ENCODE measurements at places on chromosomes 2 and 18.
A peak's percentile ranks its signal among the peaks of the same experiment; 100 is the strongest.

DNA sequence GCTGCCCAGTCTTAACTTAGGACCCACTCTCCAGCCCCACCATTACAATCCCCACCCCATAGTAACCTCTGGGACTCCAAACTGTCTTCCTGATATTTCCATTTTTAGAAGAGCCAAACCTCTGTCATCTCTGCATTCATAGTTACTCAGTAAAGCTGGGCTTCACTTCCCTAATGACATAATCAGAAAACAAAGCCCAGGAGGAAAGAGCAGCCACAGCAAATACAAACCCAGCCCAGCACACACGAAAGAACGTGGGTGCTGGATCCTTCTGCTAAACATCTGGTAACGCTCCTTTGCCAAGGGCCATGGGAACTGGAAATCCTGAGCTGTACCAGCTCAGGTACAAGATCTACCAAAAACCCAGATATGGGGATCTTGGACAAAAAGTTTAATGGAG is 36.8 kb upstream of the RIOK3 start:
- DNase-seq, result no peak

DNA sequence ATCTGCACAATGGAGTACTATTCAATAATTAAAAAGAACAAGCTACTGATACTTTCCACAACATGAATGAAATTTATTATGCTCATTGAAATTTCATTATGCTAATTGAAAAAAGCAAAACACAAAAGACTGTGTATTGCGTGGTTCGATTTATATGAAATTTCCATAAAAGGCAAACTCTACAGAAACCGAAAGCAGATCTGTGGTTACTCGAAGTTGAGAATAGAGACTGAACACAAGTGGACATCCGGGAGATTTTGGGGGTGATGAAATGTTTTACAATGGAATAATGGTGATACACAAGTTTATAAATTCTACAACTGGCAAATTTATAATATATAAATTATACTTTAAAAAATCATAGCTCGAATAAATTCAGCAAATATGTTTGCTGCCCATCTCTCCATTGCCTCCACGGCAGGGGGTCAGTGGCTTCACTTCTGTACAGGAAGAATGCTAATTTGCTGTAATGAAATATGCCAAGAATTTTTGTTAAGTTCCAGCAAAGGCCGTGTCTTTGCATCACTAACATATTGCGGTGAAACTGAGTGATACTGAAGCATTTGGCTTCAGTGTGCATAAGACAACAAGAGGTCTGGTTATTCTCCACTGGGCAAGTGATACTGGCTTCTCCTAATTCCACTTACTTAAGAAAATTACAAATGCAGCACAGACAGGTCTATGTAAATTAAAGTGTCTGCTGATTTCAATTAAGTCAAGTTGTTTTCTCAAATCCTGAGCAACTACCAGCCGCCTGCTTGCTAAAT is 96.7 kb downstream of the TMEM163 start:
- DNase-seq, result no peak

DNA sequence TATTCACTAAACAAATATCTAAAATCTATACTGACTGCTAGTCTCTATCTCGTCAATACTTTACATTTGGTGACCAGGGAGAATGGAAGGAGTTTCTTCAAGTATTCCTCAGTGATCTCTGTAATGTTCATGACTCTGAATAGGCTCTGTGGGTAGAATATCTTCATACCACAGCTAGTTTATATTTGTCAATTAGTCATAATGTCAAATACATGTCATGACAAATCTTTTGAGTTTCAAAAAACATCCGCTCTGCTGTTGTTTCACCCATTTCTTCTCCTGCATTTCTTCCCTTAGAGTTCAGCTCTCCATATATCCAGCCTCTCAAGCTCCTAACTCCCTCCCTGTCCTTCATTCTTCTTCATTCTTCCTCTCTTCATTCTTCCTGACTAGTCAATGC is 206.5 kb upstream of the FANCL start:
- DNase-seq, result no peak

GRCh38 chr2:147525819-147526489 is 318.9 kb upstream of the ACVR2A start:
- no peak for DNase-seq

DNA sequence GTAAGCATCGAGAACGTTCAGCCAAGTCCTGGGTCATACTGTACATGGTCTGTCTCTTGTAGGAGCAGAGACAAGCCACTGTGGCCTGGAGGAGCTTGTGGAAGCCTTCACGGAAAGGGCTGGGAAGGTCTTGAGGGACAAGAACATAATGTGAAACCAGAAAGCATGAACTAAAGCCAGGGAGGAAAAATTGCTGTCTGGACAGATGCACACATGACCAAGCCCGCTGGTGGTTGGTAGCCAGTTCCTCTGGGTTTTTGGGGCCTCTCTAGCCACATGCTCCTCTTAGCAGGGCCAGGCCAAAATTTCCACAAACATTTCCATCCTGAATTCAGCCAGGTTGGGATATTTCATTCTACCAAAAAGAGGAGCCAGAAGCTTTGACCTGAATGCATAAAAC is 196.2 kb upstream of the SIX2 start:
- DNase-seq, result no peak

DNA sequence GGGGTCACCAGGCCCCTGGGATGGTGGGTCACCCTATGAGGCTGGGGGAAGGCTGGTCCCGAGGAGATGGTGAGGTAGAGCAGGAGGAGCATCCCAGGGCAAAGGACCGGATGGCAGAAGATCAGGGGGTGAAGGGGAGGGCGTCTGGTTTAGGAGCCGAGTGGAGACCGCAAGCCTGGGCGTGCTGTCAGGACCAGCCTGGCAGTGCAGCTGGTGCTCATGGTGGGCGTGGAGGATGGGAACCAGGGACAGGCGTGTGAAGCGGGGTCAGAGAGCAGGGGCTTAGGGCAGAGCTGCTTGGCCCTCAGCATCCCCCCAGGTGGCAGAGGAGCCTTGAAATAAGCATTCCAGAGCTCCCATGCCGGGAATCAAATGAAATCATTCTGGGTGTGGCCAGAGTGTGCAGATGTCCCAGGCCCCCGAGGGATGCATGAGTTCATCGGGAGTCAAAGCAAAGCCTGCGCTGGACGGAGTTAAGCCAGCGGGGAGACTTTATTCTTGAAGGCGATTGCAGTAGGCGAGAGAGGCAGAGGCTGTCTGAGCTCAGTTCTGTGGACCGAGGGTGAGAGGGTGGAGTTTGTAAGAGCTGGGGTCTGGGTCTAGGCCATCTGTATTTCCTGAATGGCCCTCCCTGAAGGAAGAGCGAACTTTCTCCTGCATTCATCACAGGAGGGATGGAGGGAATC is 33.1 kb upstream of the MBP start:
- no peak for DNase-seq

GRCh38 chr2:196277002-196277401 is 105.6 kb upstream of the STK17B start:
- DNase-seq, result no peak

DNA sequence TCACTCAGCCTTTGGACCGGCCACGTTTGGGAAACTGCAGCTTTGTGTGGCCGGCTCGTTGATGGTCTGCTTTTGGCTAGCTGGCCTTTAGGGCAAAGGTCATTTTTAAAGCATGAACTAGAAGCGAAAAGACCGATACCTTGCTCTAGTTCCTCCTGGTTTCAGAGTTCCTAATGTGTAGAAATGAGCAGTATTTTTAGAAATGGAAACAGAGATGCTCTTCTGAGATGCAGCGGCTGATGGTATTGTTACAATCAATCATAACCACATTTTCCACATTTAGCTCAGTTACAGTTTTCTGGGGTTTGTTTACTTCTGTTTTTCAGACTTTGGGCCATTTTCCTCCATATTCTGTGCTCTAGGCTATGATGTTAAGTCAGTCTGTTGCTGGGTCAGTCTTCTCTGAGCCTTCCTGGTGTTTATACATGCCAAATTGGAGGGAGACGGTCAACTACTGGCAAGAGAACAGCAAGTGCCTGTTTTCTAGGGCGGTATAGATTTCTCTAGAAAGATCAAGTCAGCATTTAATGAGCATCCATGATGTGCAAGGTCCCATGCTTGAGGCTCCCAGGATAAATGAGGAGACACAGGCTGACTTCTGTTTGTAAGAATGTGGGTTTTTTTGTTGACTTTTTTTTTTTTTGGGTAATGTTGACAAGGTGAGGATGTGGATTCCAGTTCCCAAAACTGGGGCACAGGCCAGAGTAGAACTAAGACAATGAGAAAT is 28.0 kb downstream of the RNF144A start:
- DNase-seq, result no peak

DNA sequence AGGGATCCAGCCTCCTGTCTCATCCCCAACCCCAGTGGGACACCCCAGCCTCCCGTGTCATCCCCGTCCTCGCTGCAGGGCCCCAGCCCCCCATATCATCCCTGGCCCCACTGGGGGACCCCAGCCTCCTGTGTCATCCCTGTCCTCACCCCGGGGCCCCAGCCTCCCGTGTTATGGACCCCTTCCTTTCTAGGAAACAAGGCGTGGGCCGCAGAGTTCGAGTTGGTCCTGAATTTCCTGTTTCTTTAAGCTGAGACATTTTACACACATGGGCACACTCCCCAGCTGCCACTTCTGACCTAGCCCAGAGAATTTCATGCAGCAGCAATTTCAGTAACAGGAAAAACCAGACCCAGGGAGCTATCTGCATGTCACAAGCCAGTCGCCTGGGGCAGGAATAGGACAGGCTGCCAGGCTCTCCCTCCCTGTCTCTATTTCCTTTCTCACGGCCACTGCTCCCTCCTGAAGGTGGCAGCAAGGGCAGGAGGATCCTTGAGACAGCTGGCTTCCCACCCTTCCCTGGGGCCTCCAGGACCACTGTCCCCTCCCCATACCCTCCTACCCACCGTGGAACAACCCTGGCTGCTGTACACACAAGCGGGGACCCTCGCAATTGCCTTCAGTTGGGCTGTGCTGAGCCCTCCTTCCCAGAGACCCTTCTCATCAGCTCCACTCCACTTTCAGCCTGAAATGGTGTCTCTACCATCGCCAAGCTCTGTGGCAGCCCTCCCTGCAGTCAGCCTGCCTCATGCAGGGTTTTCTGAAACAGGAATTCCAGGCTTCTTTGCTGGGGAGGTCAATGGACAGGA is 141.9 kb upstream of the ID2 start:
- peak; percentile 41 for DNase-seq

- no peak for DNase-seq
Measured at GRCh38 chr2:211174631-211175030, 618.2 kb downstream of the CPS1 start.

GRCh38 chr2:38524580-38524979 is 78.1 kb downstream of the HNRNPLL start:
- no peak for DNase-seq

DNA sequence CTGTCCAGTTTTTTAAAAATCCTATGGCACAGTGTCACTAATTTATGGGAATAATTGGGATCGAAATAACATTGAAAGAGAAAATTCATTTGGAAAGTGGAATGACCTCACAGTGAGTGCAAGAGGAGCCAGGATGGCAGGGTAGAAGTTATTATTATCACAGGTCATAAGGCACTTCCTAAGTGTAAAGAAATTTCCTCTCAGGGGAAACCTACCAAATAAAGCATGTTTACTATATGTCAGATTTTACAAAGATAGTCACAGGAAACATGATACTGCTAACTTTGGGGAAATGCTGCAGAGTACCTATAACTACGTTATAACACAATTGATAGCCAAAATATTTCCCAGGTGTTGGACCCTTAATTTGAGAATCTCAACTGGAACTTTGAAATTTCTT is 226.3 kb upstream of the SMAD7 start:
- DNase-seq, result no peak

DNA sequence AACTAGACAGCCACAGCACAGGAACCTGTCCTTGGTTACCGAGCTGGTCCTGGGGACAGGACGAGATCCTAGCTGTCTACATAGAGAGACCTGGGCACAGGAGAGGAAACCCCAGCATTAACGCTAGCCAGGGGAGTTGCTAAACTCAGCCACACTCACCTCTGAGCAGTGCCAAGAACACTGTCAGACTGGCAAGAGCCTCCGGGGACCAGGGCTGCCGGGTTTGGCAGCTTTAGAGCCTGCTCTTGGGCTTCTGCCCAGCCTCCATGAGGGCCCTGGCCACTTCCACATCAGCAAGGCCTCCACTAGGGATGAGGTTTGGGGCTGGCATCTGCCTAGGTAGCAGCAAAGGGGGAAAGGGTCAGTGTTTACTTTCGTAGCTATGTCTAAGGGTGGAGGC is 6.7 kb downstream of the TMBIM1 start:
- DNase-seq, result peak; percentile 31

DNA sequence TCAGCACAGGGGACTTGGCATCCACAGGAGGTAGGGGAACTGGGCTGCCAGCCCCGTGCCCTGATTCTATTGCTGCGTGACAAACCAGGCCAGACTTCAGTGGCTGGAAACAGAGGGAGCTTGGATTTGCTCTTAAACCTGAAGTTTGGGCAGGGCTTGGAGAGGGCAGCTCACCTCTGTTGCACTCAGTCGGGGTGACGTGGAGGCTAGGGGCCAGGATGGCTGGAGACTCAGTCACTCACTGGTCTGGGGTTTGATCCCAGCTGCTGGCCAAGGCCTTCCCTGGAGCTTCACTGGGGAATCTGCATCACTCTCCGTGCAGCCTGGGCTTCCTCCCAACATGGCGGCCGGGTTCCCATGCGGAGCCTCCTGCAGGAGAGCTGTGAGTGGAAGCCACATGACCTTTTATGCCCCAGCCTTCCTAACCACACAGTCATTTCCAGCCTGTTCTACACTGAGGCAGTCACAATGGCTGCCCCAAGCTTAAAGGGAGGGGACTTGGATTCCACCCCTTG is 175.2 kb upstream of the HDAC4 start:
- DNase-seq, result no peak

- DNase-seq, result no peak
Measured at GRCh38 chr18:24064391-24065100, 50.0 kb downstream of the TTC39C start.

DNA sequence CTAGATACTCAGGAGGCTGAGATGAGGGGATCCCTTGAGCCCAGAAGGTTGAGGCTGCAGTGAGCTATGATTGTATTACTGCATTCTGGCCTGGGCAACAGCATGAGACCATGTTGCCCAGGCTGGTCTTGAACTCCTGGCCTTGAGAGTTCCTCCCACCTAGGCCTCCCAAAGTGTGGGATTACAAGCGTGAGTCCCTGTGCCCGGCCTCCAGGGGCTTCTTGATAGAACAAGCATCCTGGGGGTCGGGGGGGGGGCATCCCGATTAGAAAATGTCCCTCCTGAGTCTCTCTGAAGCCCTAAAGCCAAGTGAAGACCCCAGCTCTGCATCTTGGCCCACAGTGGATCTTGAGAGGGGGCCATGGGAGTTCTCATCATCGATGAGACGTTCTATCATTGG is 22.3 kb upstream of the EFHD1 start:
- DNase-seq, result no peak
